Heart right ventricle (tissue), 16 donors: ENCODE measurements at places on chromosomes 4 and X. TPM values are rescaled to one million over a fixed set of nuclear protein-coding genes. Genes with fewer than 3 reads are reported as not detected.

Gene ERCC6L
- total RNA-seq: not detected

DNA sequence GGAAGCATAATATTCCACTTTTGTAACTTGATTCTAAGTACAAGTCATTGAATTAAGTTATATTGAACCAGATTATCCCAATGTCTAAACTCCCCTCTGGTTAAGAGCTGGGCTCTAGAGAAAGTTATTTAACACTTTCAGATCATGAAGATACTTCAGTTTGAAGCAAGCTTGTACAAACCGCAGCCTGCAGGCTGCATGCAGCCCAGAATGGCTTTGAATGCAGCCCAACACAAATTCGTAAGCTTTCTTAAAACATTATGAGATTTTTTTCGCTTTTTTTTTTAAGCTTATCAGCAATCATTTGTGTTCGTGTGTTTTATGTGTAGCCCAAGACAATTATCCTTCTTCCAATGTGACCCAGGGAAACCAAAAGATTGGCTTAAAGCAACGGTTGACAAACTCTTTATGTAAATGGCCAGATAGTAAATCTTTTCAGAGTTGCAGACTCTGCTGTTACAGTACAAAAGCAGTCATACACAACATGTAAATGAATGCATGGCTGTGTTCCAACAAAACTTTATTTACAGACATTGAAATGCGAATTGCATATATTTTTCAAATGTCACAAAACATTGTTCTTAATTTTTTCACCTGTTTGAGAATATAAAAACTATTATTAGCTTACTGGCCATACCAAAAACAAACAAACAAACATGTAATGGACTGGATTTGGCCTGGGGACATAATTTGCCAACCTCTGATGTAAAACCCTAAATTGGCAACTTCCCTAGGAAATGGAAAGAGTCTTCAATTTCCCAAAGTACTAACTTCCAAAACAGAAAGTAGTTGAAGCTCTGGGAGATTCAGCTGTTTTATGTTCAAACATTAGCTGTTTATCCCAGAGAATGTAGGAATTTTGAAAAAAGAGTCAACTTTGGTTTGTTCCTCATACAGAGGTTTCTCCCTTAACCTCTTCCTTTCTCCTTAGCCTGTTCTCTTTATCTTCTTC is 201.1 kb upstream of the MBNL3 start:
- H3K4me1 ChIP-seq: no peaks in the 10 kb centered on the region
- DNase-seq: no peak
- H3K27me3 ChIP-seq: no peaks in the 10 kb centered on the region
- H3K4me3 ChIP-seq: no peak overlapping the region
- H3K27ac ChIP-seq: no peak overlapping the region
- no peaks in the 10 kb centered on the region for H3K36me3 ChIP-seq

- no peak overlapping the region for H3K27ac ChIP-seq
- no peak for DNase-seq
- H3K4me3 ChIP-seq: no peak overlapping the region
- no peaks in the 10 kb centered on the region for H3K27me3 ChIP-seq
These were observed 183.0 kb downstream of the CRLF2 start for GRCh38 chrX:1029494-1029893.

Gene XAGE2
- not detected for total RNA-seq

DNA sequence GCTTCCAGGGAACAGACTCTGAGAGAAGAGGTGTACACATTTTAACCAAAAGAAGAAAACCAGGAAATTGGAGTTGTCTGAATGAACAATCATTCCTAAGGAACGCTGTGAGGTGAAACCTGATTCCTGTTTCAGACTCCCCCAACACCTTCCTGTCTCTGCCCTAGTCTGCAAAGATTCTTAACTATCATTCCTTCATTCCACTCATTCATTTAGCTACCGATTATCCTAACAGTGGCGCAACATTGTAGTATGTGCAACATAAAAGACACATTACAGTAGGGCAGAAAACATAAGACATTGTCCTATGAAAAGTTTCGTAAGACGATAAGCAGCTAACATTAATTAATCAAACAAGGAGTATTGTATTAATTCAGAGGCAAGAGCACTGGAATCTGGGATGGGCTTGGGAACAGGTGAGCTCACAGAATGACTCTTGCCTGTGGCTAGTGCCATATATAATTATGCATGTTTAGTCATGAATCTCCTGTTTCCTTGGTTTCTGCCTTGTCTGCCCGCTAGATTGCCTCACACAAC is 23.8 kb upstream of the ADH7 start:
- no peak for DNase-seq
- H3K4me3 ChIP-seq: no peak overlapping the region

DNA sequence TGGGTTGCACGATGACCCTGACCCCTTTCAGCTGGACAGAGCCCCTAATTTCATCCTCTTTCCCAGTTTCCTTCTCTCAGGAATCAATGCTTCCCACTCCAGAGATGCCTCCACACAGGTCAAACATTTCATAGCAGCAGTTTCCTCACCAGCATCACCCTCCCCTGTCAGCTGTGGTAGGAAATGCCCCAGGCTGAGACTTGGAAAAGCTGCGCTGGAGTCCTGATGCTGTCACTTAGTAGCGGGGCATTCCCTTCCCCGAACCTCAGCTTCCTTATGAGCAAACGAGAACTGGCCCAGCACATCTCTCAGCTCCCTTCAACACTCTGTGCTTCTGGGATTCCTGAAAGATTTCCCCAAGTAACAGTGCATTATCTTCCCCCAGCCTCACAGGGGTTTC is 2.7 kb downstream of the GJB1 start:
- no peaks in the 10 kb centered on the region for H3K36me3 ChIP-seq
- no peaks in the 10 kb centered on the region for H3K4me1 ChIP-seq
- DNase-seq: no peak

DNA sequence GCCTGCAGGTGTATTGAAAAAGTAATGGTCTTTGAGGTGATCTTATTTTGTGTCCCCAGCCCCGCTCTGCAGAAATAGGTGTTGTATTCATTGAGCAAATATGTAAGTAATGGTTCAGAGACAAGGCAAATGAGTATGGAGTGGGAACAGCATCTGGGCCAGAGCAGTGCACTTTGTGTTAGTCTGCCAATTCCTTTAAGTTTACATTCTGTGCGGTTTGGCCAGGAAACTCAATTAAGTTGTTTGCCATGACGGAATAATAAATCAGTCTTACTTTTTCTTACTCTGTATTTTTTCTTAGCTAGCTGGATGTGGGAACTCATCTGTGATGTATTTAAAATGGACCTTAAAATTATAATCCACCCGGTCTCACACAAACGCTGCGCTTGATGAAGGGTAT is 12.6 kb downstream of the DCLK2 start:
- H3K27ac ChIP-seq: no peak overlapping the region
- DNase-seq: no peak
- H3K36me3 ChIP-seq: no peaks in the 10 kb centered on the region
- no peak overlapping the region for H3K4me3 ChIP-seq
